GM23248 (cell line): ENCODE measurements at places on chromosomes 7 and 10. TPM values are rescaled to one million over a fixed set of nuclear protein-coding genes. Genes with fewer than 3 reads are reported as not detected.

- no peak for DNase-seq
Measured at GRCh38 chr7:27102581-27103442, at the start of gene HOXA2. Gene HOXA2, minus strand, starts transcription at chr7:27102683. Its CDS starts 183 bp downstream, at chr7:27102500.

DNA sequence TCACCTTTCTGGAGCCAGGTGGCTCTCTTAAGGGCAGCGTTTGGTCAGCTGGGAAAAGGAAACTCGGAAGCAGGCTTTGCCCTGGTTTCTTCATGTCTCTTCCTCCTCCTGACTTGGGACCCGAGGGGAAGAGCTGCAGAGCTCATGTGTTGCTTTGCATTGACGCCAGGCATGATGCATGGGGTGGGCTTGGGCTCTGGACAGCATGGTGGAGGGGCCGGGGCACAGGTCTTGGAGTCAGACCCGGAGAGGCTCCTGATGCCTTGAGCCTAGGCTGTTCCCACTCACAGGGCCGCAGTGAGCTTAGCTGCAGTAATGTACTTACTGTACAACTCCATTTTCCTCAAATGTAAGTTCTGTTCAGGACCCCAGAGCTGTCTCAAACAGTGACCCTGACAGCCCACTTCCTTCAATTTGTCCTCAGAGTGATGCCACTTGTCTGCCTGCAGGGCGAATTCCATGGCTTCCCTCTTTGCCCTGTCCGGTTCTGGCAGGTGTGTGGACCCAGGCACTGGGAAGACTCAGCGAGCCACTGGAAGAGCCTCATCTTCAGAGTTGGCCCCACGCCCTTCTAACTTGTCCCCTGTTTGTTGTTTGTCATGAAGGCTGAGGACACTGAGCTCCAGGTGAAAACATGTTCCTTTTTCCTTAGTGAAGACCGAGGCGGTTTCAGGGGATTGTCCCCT lies 50.2 kb downstream of the ZNF467 start:
- DNase-seq: no peak

- no peak for DNase-seq
Measured at GRCh38 chr7:130134106-130134636, 63.8 kb downstream of the KLHDC10 start.

GRCh38 chr10:10977226-10977956 lies 40.3 kb upstream of the CELF2 start:
- peak; percentile 20 for DNase-seq

- no peak for DNase-seq
Measured at GRCh38 chr7:63080406-63080805, 918.2 kb upstream of the ZNF722 start.

GRCh38 chr7:30736291-30736690 lies 15.6 kb upstream of the INMT start:
- DNase-seq: no peak

DNA sequence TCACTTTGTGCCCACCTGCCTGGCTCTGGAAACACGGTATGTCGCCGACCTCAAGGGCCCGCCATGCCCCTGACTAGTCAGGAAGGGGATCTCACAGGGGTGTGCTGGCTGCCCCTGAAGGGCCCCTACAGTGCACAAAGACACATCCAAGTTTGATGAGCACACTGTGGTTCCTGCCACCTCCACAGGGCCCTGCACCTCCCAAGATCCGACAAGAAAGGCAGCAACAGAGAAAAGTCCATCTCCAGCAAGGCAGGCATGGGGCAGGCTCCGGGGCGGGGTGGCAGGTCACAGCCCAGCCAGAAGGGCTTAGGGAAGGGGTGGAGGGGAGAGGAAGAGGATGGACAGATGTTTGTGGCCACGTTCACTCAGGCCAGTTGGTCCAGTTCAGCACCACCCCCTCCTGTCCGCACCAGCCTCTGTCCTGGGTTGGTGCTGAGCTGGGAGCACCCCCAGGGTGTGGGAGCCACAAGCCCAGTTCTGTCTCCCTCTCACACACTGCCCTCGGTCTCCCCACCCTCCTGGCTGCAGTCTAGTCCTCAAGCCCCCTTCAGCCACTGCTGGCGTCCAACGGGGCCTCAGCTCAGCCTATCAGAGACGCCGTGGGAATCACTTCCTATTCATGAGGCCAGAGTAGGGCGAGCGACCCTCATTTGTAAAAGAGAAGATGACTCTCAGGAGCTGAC lies 11.5 kb downstream of the DRGX start:
- DNase-seq: no peak

DNA sequence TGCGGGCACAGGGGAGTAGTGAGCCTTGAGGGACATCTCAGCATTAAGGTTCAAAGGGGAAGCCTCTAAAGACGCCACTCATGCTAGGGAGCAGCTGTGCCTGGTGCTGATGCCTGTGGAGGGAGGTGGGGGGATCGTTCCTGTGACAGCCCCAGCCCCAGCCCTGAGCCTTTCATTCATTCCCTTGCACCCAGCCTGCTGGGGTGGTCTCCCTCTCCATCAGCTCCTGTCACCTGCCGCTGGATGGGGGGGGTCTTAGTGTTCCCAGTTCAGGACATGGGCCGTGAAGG lies 11.6 kb downstream of the ZNF316 start:
- DNase-seq: no peak

DNA sequence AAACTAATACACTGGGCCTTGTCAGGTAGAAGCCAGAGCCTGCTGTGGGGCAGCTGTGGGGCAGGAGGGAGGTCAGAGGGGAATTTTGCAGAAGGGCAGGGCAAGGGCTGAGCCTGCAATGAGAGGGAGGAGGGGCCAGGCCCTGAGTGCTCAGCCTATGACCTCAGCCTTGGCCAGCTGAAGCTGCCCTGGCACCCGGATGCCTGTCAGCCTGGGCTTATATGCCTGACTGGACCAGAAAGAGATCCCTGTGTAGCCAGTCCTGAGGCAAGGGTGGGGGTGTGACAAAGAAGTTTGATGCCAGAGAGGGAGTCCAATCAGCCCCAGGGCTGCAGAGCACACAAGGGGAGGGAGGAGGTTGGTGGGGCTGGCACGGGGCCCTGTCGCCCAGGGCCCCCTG lies 22.3 kb upstream of the PRRT4 start:
- peak; percentile 50 for DNase-seq

DNA sequence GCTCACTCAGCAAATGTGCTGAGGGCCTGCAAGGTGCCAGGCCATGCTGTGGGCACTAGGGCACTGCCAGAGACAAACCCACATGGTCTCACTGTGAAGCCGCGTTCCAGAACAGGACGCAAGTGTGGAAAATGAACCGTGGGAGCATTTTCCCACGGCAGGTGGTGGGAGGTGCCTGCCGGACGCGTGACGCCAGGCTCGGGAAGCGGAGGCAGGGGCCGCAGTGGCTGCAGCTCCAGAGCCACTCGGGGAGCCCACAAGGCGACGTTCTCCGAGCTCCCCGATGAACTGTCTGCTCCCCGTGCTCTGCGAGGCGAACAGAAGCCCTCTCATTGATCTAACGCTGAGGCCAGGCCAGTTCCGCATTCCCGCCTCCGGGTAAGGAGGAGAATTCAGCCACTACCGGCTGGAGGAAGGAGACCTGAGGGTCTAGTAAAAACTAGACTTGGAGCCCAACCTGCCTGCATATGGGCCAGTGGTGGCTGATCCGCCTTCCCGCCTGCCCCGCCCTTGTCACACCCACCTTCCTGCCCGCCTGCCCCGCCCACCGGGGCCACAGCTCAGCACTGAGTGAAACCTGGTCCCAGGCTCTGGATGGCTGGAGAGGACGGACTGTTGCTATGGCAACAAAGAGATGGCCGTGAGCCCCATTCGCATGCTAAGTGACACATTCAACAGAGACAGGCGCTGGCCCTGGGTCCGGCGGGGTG lies 13.1 kb downstream of the ADGRA1 start:
- peak; percentile 30 for DNase-seq

DNA sequence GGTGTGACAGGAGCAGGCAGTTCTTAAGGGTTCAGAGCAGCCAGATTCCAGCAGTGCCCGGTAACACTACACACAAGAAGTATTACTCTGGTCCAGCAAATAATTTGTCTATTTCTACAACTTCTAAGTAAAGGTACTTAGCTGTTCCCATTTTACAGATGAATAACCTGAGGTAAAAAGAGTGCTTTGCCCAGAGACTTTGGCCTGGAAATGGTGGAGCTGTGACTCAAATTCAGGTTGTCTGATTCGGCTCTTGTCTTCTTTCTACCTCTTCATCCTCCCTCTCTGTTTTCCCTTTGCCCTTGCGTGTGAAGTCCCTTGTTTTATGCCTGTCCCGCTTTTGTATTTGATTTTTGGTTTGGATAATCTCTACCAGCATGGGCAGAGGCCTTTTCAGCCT lies 17.1 kb downstream of the SFRP5 start:
- no peak for DNase-seq

- DNase-seq: no peak
Measured at GRCh38 chr10:29345144-29345909, 56.5 kb downstream of the LYZL1 start.

DNA sequence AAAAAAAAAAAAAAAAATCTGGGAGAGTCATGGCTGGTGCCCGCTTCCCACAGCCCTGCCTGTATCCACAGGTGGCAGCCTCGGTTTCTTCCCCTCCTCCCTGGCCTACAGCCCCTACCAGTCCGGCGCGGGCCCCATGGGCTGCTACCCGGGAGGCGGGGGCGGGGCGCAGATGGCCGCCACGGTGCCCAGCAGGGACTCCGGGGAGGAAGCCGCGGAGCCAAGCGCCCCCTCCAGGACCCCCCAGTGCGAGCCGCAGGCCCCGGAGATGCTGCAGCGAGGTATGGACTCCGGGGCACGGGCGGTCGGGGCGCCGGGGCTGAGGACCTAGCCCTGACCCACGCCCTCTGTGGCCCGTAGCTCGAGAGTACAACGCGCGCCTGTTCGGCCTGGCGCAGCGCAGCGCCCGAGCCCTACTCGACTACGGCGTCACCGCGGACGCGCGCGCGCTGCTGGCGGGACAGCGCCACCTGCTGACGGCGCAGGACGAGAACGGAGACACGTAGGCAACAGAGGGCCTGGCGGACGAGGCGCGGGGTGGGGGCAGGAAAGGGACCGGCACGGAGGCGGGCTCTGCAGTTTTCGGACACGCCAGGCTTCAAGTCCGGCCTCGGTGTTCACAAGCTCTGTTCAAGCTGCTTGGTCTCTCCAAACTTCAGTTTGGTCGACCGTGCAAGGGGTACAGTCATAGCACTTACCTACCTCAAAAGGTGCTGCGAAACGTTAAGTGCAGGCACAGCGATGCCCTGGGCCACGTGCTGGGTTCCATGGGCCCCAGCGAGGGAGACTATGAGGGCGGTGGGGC lies 3.9 kb downstream of the NFKB2 start:
- DNase-seq: peak; percentile 93

DNA sequence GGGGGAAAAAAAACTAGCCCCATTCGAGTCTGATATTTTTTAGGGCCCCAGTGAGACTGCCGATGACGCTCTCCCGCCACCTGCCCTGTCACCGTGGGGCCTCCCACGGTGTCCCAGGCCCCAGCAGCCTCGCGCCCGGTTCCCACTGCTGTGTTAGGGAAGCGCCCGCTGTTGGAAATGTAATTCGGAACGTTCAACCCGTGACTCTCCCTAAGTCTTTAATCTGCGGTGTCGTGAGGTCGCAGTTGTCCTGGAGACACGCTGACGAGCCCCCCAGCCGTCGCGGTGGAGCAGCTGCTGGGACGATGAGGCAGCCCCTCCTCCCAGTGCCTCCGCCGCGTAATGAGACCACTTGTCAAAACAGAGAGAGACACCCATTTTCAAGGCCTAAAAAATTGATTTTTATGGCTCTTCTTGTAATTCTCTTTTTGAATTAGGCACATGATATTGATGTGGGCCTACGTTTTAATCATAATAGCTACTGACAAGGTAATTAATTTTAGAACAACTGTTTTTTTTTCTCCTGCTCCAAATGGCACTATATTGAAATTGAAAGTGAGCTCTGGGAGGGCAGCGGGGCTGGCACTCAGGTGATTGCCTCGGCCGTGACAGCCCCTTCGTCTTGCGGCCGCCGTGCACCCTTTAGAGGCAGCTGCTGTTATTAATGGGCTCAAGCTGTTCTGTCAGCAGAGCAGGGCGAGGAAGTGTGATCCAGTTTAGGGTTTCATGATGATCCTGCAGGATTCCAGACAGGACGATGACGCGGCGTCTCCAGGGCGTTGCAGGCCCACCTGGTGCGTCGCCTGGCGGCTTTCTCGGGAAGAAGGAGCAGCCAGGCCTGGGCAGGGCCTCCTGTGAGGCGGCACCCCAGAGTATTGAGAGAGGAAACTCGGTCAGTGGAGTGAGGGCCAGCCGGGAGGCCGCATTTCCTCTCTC lies 63.3 kb downstream of the NKX6-2 start:
- no peak for DNase-seq

DNA sequence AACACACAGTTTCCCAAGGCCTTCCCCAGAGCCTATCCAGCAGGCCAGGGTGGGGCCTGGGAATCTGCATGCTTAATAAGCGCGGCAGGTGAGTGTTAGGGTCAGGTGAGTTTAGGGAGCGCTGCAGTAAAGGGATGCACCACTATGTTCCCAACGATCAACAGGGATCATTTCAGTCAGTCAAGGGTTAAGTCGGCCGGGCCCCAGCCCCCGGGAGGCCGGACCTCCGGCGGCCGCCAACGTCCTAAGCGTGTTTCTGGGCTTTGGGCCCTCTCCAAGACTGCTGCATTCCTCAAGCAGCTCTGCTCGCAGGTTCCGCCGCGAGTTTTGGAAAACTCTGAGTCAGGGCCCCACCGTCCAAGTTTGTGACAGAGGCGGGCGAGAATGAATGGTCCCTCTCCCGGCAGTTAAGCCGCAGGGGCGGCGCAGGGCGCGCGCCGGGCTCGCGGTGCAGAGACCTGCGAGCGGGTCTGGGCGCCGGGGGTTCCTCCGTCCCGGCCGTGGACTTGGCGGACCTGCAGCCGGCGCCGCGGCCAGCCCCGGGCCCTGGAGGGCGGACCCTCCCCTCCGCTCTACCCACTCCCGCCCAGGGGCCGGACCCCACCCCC lies 81.6 kb downstream of the ARHGAP22 start:
- peak; percentile 98 for DNase-seq

- DNase-seq: no peak
Measured at GRCh38 chr10:4488904-4489303, 337.1 kb upstream of the AKR1E2 start.

- DNase-seq: peak; percentile 78
Measured at GRCh38 chr7:74002474-74003017, 25.4 kb upstream of the ELN start.

DNA sequence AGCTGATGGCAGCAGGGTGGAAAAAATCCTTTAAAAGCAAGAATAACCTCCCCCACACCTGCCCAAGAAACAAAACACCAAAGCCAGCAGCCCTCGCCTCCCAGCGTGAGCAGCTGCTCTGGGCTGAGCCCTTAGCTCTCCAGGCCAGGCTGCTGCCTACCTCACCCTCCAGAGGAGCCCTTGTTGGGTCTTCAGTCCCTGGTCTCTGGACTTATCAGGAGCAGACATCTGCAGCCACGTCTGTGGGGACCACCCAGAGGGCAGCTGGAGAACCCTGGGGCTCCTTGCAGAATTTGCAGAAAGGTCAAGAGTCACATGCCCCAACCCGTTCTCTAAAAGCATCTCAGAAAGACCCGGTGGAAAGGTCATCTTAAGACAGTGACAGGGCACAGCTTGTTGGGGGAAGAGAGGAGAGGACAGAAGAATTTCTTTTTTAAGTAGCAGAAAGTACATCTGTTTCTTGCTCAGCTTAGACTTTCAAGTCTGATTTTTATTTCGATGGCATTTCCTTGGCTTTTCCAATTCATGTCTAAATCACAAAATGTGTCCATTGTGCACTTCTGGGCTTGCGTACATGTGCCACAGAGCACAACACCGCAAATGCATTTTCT lies 425.7 kb upstream of the NFE2L3 start:
- no peak for DNase-seq

GRCh38 chr10:3465406-3465891 lies 292.9 kb upstream of the PITRM1 start:
- no peak for DNase-seq

- no peak for DNase-seq
Measured at GRCh38 chr7:157002819-157003421, 7.5 kb downstream of the MNX1 start.

- DNase-seq: peak; percentile 68
Measured at GRCh38 chr7:30028749-30029635, 780 bp downstream of the PLEKHA8 start.

Gene LRRC18
- total RNA-seq: not detected in 2 replicates

Gene RASA4B
- total RNA-seq: 0.13 and 1.1 TPM in 2 replicates

Gene PVRIG
- not detected in 2 replicates for total RNA-seq

Gene OGDHL
- total RNA-seq: 0.51 TPM in 1 of 2 replicates, not detected in the other
